ENCODE measurements at places on chromosomes 5 and 9.

DNA sequence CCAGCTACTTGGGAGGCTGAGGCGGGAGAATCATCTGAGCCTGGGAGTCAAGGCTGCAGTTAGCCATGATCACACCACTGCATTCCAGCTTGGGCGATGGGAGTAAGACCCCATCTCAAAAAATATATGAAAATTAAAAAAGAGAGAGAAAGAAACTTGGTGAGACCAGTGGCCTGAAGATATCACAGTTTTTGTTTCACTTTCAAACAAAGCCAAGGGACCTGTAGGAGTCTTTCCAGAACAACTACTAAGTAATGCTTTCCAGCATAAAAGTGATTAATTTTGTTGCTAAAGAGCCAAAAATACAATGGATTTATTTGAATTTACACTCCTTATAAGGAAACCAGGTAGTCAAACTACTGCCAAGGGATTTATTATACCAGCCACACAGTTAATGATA lies 23.5 kb downstream of the GKAP1 start:
- no peak for DNase-seq

DNA sequence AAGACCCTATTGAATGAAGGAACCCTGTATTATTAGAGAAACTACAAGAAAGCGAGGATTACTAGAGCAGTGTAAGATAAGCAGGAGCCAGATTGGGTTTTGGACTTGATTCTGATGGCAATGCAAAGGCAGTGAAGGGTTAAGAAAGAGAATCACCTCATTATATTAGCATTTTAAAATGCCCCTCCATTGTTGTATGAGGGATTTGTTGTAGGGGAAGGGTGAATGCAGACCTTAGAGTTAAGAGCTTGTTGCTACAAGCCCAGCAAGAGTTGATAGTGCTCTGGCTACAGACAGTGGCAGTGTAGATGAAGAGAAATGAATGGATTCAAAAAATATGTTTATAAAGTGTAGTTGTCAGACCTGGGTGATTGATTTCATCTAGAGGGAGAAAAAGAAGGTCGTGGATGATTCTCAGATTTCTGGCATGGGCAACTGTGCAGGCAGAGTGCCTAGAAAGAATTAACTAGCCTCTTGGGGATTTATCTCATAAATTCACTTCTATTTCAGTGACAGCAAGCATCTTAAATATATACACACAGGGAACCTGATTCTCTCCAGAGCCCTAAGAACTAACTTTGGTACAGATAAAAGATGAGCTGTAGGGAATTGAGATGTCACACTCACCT lies 344.8 kb downstream of the ARRDC3 start:
- DNase-seq: no peak

- no peak for DNase-seq
These were observed 113.8 kb downstream of the TMC1 start for GRCh38 chr9:72635197-72635596.

- DNase-seq: no peak
These were observed 92.8 kb downstream of the IQGAP2 start for GRCh38 chr5:76495870-76496269.
